SIG-M5 (cell line): ENCODE measurements at places on chromosomes 1 and 21.

- no peak for DNase-seq
Measured at GRCh38 chr1:64361974-64362373, 108.0 kb upstream of the CACHD1 start.

GRCh38 chr1:6612641-6613360 is 730 bp upstream of the PHF13 start:
- DNase-seq: no peak

- no peak for DNase-seq
Measured at GRCh38 chr1:175733722-175734121, 9.7 kb downstream of the TNR start.

GRCh38 chr21:18940791-18941190 is 537.2 kb upstream of the TMPRSS15 start:
- DNase-seq: no peak

DNA sequence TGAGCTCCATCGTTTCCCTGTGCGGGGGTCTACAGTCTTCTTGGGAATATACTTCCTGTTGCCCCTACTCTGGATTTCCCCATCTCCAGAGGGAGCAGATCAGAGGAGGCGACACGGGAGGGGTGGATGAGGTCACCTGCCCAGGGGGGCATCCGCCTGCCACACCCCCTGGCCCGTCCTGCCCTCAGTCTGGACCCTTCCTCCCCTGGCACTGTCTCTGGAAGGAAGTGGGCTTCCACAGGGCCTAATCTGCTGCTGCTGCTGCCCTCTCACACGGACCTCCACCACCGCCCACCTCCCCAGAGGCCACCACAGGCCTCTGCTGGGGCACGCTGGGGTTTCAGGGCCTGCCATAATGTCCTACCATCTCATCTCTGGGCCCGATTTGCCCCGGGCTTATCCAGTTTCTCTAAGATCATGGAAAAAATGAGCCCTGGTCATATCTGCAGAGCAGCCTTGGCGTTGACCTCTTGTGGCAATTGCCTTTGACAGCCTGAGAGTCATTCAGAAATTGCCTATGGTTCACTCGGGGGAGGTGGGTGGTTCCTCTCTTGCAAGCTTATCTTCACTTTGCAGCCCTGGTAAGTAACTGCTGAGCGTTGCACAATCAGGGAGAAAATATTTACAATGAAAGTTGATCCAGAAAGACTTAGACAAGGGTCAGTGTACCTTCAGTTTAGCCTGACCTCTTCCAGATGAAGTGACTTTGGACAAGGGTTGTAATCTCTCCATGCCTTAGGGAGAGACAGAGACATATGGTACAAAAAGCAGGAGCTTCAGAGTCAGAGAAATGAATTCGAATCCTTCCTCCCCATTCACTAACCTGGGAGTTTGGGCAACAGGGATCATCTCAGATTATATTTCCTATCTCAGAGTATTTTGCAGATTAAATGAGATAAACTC is 252.4 kb downstream of the TOMM20 start:
- DNase-seq: peak; percentile 61

GRCh38 chr1:94597701-94598100 is 56.1 kb upstream of the F3 start:
- no peak for DNase-seq

DNA sequence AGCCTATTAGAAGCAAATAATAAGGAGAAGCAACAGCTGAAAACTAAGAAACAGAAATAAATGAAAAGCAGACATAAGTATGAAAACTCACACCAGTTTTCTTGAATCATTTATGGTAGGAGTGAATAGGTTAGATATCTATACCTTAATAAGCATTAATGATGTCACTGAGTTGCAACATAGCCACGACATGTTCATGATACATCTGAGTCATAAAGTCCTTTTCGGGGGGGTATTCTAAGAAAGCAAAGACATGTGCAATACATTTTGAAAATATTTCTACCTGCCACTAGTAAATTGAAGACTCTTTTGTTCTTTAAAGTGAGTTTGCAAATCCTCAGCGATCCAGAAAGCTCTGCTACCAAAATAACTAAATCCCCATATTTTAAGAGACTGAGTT is 7.2 kb downstream of the CD34 start:
- DNase-seq: no peak

DNA sequence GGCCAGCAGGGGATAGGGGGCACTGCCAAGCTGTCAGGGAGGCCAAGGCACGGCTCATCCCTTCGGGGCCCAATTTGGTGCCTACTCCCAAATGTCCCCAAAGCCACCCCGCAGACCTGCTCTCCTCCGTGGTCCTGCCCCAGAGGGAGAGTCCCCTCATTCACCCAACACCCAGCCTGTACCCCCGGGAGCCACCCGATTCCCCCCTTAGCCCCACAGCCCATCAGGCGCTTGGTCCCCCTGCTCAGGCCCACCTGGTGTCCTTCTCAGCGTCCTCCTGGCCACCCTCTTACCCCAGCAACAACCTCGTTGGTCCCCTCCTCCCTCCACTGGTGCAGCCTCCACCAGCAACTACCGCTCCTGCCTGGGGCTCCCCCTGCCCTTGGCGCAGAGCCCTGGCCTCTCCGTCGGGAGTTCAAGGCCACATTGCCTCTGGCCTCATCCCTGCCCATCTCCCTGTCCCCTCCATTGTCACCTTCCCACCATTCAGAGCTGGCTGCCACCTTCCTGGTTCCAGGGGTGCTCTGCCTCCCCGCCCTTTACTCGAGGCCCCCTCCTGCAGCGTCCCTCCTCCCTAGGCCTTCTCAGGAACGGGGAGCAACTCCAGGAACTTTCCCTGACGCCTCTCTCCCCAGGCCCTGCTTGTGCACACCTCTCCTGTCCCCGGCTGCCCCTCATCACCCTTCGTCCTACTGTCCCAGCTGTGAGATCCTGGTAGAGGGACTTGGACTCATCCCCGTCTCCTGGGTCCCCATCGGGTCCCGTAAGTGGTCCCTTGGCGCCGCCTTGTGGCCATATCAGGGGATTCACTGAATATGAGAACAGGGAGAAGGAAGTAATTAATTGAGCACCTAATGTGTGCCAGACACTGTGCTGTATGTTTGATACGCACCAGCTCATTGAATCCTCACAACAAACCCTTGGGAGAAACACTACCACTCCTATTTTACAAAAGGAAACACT is 73.9 kb downstream of the RAP1GAP start:
- no peak for DNase-seq

GRCh38 chr1:243443557-243443956 is 187.7 kb downstream of the SDCCAG8 start:
- no peak for DNase-seq

DNA sequence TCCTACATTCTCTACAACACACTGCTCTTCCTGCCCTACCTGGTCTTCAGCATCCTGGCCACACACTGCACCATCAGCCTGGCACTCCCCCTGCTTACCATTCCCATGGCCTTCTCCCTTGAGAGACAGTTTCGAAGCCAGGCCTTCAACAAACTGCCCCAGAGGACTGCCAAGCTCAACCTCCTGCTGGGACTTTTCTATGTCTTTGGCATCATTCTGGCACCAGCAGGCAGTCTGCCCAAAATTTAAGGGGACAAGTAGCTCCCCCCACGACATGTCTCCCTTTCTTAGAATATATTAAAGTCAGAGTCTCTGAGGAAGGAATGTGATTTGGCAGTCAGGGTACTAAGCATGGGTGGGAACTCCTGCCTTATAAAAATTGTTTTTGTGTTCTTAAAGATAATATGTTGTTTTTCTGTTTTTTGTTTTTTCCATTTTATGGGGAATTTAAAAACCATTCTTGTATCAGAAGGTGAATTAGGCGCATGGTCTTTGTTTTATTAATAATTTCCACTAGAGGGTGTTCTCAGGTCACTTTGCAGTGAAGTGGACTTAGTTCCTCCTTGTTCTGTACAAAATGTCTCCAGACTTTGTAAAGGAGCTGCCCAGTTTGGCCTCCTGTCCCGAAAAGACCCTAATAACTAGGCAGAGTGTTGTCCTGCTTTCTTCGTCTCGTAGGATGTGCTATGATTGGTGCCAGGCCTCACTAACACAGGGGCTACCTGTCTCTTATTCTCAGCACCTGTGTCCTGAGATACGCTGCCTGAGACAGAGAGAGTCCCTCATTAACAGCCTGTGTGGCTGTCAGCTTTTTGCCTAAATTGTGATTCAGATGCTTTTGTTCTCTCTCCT is 13.1 kb downstream of the UBIAD1 start:
- no peak for DNase-seq

DNA sequence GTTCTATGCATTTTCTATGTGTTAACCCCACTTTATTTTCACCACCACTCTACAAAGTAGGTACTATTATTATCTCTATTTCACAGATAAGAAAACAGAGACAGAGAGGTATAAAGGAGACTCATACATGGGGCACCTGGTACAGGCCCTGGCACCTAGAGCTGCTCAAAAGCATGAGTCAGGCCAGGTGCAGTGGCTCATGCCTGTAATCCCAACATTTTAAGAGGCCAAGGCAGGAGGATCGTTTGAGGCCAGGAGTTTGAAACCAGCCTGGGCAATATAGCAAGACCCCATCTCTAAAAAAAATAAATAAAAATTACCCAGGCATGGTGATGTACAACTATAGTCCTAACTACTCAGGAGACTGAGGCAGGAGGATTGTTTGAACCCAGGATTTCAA is 35.8 kb downstream of the GLIS1 start:
- DNase-seq: no peak

- no peak for DNase-seq
Measured at GRCh38 chr1:27736252-27736651, 10.5 kb downstream of the FAM76A start.

GRCh38 chr1:93348104-93348728 is 2.5 kb downstream of the DR1 start:
- DNase-seq: no peak

GRCh38 chr21:34647555-34647954 is 21.2 kb upstream of the CLIC6 start:
- DNase-seq: no peak

- no peak for DNase-seq
Measured at GRCh38 chr1:207191061-207191460, 87.0 kb downstream of the C4BPA start.

GRCh38 chr21:20086508-20086907 is 911.7 kb upstream of the NCAM2 start:
- no peak for DNase-seq

DNA sequence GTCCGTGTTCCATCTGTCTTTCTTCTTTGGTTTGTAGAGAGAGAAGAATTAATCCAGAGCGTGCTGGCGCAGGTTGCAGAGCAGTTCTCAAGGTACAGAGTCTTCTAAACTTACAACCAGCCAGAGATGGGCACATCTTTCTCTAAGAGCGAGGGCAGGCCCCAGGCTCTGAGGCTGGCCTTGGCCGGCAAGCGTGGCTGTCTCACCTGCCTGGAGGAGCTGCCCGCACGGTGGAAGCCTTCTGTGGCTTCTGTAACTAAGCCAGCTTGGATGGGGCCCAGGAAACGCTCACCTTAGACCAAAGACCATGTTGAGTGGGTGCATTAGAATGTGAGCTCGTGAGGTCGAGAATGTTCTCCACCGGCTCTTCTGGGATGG is 78.6 kb downstream of the PDE9A start:
- DNase-seq: no peak

GRCh38 chr1:107954719-107955415 is 10.1 kb downstream of the VAV3 start:
- DNase-seq: no peak

GRCh38 chr1:179327679-179328078 is 34.1 kb downstream of the SOAT1 start:
- DNase-seq: peak; percentile 92

GRCh38 chr1:111754984-111755330 is 744 bp upstream of the DDX20 start:
- no peak for DNase-seq

GRCh38 chr1:110184446-110184845 is 25.7 kb upstream of the KCNC4 start:
- no peak for DNase-seq

GRCh38 chr1:158180741-158181576 is at the start of gene CD1D:
Gene CD1D (plus strand): TSS chr1:158180895. CDS start chr1:158181102, 207 bp downstream.
- no peak for DNase-seq

- no peak for DNase-seq
Measured at GRCh38 chr1:10502206-10502605, 27.5 kb downstream of the PEX14 start.
